AG20443 (cell line): ENCODE measurements at places on chromosomes 4 and X.

DNA sequence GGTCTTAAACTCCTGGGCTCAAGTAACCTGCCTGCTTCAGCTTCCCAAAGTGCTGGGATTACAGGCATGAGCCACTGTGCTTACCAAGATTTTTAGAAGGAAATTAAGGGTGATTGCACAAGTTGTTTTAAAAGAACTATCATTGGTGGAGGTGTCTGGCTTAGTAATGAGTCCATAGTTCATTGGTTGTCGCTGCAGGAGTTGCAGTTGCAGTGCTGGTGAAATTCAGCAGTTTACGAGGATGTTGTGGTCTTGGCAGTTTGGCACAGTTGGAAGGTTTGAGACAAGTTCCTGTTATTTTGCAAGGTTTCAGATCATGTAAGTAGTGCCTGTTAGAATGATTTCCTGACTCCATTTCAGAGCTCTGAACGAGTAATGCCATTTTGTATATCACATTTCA, 48.1 kb downstream of the RAB40AL start:
- DNase-seq: no peak

GRCh38 chrX:68307769-68308168, 125.5 kb downstream of the OPHN1 start:
- DNase-seq: peak; percentile 17

- DNase-seq: no peak
Observed at GRCh38 chrX:96453139-96453538, 231.5 kb upstream of the DIAPH2 start.

DNA sequence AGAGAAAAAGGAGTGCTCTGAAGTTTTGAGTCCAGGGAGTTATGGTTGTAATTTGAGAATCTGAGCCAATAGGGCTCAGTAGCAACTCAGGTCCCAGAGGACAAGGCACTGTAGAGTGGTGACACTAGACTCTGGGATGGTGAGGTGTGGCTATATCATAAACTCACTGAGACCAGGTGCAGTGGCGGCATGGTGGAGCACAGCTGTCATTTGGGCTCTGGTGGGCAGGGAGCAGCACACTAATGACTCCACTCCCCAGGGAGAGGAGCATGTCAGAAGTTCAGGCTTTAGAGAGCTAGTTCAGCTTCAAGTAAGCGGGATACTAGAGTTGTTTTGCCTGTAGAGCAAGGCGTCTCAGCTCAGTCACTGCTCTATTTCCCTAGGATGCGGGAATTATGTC, 165.4 kb upstream of the USP38 start:
- DNase-seq: no peak

GRCh38 chr4:153966641-153967040, 177.8 kb upstream of the SFRP2 start:
- no peak for DNase-seq
